ENCODE measurements at places on chromosomes 4 and X.

DNA sequence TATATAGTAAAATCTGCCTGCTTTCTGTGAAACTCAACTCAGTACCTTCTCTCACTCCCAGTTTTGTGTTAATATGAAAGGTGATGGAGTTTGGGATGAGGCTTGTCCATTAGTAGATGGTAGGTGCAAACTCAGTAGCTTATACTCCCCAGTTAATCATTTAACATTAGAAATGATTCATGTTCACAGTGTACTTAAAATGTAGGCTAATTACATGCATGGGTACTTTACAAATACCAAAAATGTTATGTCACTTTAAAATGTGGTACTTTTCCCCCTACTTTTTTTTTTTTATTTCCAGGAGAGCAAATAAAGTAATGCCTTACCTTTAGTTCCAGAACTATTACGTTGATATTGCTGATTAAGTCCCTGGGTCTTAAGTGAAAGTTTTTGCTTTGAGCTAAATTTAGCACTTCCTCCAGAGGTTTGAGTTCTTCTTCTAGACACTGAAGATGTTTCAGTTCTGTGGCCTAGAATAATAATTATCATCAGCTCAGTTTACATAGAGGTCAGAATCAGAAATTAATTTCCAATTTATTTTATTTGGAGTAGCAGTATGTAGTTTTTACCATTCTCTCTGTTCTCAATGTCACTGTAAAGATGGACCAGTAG lies 3.0 kb downstream of the IL2 start:
- no peak for DNase-seq

GRCh38 chrX:17369309-17369708 lies 5.7 kb upstream of the NHS start:
- no peak for DNase-seq

DNA sequence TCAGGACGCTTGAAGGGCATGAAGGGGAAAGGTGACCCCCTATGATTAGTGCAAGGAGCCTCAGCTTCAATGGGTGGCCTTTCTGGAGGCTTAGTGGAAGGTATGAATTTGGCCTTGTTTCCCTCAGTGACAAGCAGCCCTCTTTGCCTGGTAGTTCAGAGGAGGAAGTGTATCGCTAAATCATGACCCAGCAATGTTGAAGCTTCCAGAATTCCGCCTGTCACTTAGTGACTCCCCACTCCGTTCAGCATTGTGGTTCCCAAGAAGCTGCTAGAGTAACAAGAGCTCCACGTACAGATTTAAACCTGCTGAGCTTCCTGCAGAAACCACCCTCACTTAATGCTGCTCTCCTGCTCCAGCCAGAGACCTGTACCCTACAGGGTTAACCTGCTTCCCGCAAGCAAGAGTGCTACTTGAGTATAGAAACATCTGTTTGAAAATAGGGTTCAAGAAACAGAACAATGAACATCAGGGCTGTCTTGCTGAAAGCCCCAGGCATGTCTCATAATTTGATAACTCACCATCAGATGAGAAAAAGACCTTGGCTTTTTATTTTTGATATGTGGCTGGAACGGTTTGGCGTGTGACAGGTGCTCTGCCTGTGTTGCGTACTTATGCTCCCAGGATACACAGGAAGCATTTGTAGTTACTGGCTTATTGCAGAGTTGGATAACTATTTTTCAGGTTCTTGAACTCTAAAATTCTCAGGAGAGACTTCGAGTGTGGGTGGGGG lies 105.2 kb downstream of the UCHL1 start:
- no peak for DNase-seq

DNA sequence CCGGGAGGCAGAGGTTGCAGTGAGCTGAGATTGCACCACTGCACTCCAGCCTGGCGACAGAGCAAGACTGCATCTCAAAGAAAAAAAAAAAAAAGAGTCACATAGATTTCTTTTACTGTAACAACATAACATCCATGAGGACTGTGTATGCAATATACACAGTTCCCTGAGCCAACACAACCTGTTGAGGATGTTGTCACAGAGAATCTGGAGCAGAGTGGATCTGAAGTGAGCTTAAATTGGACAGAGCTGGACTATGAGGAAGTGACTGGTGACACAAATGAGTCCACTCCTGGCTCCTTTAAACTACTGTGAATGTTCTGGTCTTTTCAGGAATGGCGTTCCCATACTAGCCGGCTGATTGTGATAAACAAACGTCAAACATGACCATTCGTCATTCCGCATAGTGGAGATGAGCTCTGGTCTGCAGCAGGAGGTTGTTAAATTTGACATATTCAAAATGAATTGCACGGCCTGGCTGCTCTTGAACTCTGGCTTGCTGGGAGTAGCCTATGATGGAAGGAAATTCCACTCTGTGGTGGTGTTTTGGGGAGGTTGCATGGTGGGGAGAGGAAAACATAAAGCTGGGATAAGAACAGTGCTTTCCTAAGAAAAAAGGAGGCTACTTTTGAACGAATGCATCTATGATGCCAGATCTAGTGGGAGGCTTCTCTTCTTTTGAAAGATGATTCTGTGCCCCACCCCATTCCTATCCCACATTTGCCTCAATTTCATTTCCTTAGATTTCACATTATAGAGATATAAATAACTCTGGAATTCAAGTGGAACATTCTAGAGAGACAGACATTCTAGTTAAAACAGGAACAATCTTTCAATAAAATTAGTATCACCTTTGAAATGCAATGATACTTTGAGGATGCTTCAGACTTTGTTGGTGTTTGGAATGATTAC lies 149.5 kb downstream of the SHROOM3 start:
- DNase-seq: no peak

- DNase-seq: no peak
Observed at GRCh38 chr4:120317713-120318112, 251.1 kb upstream of the MAD2L1 start.

- DNase-seq: no peak
Observed at GRCh38 chr4:119626943-119627266, 1.7 kb downstream of the PDE5A start.

GRCh38 chr4:100895556-100896197 lies 377.9 kb upstream of the EMCN start:
- no peak for DNase-seq
